ENCODE measurements at places on chromosomes 5 and 9.

- no peak for DNase-seq
Measured at GRCh38 chr9:99075246-99075912, 29.5 kb upstream of the TGFBR1 start.

GRCh38 chr9:4892501-4893194 is 92.4 kb upstream of the JAK2 start:
- no peak for DNase-seq

DNA sequence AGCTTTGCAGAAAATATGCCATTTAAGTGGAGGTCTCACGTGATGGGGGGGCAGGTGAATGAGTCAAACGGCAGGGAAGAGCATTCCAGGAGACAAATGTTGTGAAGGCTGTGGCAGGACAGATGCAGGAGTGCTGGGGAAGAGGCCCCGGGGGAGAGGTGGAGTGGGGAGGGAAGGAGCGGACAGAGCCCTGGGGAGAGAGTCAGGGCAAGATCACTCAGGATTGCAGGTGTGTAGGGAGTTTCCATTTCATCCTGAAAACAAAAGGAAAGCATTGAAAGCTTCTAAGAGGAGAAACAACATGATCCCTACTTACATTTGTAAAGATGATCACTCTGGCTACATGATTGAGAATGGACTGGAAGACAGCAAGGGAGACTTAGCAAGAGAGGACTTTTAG is 323.3 kb downstream of the ASTN2 start:
- no peak for DNase-seq

- no peak for DNase-seq
Measured at GRCh38 chr9:111700776-111701175, 39.4 kb downstream of the GNG10 start.

DNA sequence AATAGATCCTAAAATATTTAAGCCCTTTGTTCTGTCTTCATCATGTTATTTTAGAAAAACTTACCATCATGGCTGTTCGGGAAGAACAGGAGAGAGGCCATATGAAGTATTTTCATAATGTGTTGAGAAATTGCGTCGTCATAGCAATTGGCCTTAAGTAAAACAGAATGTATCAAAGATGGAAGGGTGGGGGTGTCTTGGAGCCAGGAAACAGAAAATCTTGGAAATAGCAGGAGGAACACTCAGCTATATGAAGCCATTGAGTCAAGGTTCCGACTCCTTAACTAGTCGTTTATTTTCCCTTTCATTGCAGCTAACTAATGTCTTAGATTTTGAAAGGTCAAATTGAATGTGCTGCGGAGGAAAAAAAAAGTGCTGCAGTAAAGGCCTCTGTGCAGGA is 1.3 kb downstream of the SPTAN1 start:
- DNase-seq: no peak

- DNase-seq: no peak
Measured at GRCh38 chr5:96601715-96602244, 60.4 kb upstream of the CAST start.

GRCh38 chr9:29514336-29514735 is 1941.1 kb upstream of the C9orf72 start:
- peak; percentile 39 for DNase-seq

- no peak for DNase-seq
Measured at GRCh38 chr9:75454043-75454442, 365.7 kb downstream of the OSTF1 start.

DNA sequence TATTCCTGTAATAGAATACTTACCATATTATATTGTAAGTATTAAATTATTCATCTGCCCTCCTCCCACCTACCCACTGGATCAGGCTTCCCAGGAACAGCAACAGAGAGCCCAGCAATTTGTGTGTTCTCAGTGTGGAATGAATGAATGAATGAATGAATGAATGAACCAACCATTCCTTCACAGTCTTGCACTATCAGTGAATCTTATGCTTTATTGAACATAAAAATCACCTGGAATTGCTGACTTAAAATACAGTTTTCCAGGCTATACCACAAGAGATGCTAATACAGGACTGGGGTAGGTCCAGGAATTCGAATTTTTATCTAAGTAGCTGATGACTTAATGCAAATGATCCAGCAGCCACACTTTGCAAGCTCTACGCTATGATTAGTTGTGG is 51.6 kb downstream of the DOCK8 start:
- no peak for DNase-seq

- no peak for DNase-seq
Measured at GRCh38 chr5:54195701-54196100, 114.7 kb downstream of the ARL15 start.

GRCh38 chr5:86644843-86645242 is 27.1 kb downstream of the COX7C start:
- no peak for DNase-seq

Measured in amygdala (tissue), 56 donors.